ENCODE measurements at places on chromosomes 7 and 10.

DNA sequence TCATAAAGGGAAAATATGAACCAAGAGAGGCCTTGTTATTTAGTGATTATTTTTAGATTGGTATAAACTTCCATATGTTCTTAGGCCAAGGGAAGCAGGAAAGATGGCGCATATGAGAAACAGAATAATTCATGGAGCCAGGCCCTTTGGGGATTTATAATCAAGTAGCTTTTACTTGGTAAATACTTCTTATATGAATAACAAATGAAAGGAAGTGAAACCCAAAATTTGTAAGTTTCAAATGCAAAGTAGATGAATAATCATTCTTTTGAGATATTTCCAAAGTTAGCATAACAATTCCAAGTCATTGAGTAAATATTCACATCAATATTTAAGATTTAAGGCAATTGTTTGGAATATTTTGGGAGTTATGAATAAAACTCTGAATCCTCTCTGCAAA, 13.9 kb upstream of the OPTN start:
- DNase-seq, result no peak

DNA sequence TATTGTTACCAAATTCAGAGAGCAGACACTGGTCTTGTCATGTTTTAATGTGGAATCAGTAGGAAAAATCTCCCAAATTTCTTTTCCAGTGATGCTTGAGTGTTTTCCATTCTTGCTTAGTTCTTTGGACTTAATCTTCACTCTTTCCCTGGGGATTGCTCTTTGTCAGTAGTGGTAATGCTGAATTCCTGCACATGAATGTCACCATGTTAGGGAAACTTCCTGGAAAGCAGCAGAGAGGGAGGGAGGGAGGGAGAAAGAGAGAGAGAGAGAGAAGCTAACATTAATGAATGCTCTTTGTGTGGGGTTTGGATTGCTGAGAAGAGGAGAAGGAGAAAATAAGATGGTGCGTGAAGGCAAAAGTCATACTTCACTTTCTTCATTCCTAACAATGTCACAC, 295.3 kb upstream of the COBL start:
- DNase-seq, result no peak

DNA sequence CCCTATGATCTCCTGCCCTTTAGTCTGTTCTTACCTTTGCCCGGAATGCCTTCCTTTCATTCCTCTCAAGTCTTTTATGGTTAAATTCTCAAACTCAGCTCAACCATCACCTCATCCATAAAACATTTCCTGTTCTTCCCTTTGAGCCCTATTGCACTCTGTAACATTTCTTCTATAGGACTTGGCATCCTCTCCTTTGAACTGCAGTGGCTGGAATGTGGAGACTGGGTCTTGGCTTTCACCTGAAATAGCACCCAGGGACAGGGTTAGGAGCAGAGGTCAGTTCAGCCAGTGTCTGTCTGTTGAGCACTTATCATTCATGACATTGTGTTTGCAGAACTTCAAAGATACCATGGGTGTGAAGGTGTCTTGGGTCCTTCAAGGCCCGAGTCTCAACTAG, 7.2 kb downstream of the NFE2L3 start:
- DNase-seq, result no peak

DNA sequence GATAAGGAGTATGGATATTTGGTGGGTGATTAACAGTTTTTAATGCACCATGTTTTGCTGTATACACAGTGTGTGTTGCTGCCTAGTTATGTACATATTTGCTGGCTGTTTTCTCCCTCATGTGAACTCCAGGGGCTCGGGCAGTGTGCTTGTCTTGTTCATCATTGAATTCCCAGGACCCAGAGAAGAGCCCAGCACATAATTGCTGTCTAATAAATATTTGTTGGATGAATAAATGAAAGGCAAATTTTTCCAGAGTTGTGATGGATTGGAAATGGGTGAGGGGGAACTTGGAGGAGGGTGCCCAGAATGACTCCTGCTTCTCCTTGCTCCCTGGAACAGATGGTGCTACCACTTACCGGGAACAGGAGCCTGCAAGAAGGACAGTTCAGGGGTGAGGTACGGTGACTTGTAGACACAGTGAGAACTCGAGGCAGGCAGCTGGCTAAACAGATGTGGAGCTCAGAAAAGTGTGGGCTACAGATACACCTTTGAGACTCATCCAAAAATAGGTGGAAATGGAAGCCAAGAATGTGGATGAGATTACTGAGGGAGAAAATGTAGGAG, 586.8 kb upstream of the MGMT start:
- DNase-seq, result no peak

- DNase-seq, result no peak
Measured at GRCh38 chr7:19001854-19002253, 115.6 kb downstream of the TWIST1 start.

DNA sequence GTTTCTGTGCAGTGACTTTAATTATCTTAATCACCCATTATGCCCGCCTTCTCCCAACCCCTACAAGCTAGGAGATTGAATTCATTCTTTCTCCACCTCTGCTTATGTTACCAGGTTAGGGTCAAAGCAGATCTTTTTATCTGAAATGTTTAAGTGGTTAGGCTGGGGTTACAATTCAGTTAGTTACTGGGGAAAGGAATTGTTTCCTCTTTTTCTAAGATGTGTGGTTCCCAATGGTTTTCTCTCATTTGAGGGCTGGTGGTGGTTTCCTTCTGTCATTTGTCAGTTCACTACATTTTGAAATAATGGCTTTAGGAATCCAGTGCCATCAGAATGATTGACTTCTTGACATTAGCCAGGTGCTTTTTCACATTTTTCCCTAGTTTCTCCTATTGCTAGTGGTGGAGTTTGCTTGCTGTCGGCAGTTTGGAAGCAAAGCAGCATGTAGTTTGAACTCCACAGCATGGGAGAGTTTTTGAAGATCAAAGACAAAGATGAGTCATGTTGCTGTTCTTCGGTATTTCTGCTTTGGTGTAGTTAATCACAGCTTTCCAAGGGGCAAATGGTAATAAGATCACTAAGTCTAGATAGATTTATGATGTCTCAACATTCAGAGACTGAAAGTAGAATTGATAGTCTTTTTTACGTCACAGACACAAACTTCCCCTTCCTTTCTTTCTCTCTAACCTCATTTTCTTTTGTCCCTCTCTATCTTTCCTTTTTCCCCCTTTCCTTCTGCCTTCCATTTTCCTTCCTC, 168.2 kb downstream of the SND1 start:
- DNase-seq, result no peak

GRCh38 chr7:36190447-36191291, 37.6 kb downstream of the EEPD1 start:
- DNase-seq, result no peak

- no peak for DNase-seq
Measured at GRCh38 chr10:25101461-25102146, 73.2 kb upstream of the GPR158 start.

GRCh38 chr10:44016589-44017482, 368.1 kb downstream of the CXCL12 start:
- no peak for DNase-seq

DNA sequence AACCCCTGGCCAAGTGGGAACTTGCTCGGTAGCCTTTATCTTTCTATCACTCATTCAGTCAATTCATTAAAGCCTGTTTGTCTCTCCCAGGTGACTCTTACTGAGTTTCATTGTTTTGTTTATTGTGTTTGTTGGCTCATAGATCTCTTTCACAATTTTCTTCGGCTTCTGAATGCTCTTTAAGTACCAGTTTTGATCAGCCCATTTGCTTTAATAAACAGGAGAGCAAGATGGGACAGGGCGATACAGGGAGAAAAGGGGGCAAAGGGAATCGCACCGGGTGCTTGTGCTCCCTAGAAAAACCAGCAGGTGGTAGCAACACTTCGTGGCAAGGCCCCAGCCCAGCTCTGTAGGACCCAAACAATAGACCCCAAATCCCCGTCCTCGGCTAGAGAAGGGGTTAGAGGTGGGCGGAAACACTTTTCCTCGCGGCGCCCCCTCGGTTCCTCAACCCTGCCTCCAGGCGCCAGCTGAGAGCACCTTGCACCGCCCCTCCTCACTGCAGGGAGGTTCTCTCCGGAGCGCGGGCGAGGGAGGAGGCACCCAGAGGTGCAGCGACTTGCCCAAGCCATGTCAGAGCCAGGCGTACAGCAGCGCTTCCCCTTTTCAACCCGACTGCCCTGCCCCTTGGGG, 1.0 kb upstream of the EPHB6 start:
- DNase-seq, result peak; percentile 42

- DNase-seq, result no peak
Measured at GRCh38 chr7:66930341-66930740, 9.3 kb downstream of the TMEM248 start.

- DNase-seq, result no peak
Measured at GRCh38 chr7:116969371-116969902, 16.1 kb downstream of the ST7 start.

- no peak for DNase-seq
Measured at GRCh38 chr7:7384228-7384627, 151.4 kb downstream of the COL28A1 start.

DNA sequence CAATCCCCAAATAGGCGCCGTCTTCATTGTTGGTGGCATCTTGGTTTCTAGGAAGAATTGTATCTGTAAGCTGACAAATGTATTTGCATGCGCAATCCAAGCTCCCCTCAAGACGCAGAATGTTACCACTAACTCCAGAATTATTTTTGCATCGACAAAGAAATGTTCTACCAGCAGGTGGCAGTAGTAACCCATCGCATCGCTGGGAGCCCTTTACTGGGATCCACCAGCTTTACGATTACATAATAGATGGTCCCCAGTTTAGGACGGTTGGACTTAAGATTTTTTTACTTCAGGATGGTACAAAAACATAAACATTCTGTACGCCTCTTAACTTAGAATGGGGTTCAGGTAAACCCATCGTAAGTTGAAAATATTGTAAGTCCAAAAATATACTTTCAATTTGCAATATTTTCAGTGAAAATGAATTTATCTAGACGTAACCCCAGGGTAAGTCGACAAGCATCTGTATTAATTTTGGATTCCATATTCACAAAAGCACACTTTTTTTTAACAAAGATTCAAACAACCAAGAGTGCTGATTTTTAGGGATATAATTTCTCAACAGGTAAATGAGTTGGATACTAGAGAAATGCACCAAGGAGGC, 114.0 kb upstream of the COBL start:
- DNase-seq, result no peak

- no peak for DNase-seq
Measured at GRCh38 chr7:49715486-49715885, 58.0 kb upstream of the VWC2 start.

DNA sequence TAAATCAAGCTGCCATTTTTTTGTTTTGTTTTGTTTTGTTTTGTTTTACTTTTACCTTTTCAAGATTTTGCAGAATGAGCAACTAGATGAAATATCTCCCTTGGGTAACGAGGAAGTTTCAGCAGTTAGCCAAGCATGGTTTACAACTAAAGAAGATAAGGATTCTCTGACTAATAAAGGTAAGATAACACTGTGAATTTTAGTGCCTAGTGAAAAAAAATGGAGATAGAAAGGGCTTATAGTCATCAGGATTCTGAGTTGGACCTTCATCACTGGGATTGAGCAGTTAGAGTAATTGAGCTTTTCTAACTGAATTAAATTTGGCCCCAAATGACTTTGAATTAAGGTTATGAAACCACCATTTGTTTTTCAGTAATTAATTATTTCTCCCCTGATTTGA, 21.2 kb downstream of the DMTF1 start:
- DNase-seq, result no peak

GRCh38 chr10:85864173-85864549, 502.4 kb downstream of the GRID1 start:
- no peak for DNase-seq

DNA sequence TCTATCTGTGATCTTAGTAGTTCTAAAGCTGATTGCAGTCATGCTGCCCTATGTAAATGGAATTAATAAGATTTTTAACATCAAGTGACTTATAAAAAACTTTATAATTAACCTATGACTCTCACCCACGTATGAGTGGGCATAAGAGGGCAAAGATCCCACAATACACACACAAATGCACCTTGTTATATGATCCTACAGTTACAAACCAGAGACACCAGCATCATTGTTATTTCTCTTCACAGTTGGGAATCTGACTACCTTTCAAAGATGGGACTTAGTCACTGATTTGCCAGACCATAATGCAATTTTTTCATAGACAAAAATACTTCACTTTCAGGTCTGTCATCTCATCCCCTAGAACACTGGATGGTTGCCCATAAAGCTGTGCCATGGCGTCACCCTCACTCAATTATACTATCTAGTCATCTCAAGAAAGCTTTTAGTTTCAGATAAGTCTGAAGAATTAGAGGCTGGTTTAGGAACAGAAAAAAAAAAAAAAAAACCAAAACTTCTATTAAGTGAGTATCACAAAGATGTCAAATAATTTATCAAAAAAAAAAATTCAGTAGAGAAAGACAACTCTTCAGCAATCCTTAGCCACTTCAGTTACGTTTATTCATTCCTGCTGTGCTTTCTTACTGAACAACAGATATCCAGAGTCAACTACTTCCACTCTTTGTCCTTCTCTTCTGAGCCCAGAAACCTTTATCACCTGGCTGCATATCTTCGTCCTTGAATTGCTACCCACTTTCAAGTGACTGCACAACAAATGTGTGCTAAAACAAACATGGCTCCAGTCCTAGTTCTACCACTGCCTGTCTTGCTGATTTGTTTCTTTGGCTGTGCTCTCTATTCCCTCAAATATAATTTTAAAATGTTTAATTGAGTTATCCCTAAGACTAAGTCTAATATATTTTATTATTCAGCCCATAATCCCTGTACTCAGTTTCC, 175.0 kb upstream of the CHRM2 start:
- no peak for DNase-seq

Measured in activated T-helper 1 cell treated with Interleukin-2 at 50 U/mL for 16 hours (primary cell).